ENCODE measurements at places on chromosomes 7 and 10. TPM values are rescaled to one million over a fixed set of nuclear protein-coding genes. Genes with fewer than 3 reads are reported as not detected.

Gene LDB1
- 185 TPM for total RNA-seq

- H3K36me3 ChIP-seq: no peaks in the 10 kb centered on the region
- no peak for DNase-seq
- H3K4me1 ChIP-seq: no peaks in the 10 kb centered on the region
- no peak overlapping the region for H3K4me3 ChIP-seq
Measured at GRCh38 chr7:45500257-45500656, 73.9 kb upstream of the ADCY1 start.

GRCh38 chr7:75796420-75796819 is 17.2 kb downstream of the CCL24 start:
- no peaks in the 10 kb centered on the region for H3K27me3 ChIP-seq
- H3K4me3 ChIP-seq: no peak overlapping the region
- DNase-seq: no peak
- no peak overlapping the region for H3K27ac ChIP-seq

DNA sequence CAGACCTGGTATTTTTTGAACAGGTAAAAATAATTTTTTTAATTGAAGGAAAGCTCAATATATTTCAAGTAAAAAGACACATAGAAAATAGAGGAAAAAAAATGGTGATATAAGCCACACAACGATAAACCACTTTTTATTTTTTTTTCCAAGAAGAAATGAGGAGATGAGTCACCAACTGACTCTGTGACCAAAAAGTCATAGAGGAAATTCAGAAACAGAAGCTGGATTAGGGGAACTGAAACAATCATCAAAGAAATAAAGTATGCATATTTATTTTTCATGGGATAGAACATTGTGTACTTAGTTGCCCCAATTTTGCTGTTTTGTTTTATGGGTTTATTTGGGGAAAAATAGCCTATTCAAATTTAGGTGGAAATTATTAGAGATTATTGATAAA is 176.8 kb upstream of the AGR3 start:
- H3K36me3 ChIP-seq: peaks cover 2% of the 10 kb centered on the region
- no peak overlapping the region for H3K27ac ChIP-seq
- peaks cover 2% of the 10 kb centered on the region for H3K27me3 ChIP-seq
- no peak overlapping the region for H3K4me3 ChIP-seq

- DNase-seq: no peak
- H3K27me3 ChIP-seq: no peaks in the 10 kb centered on the region
- peaks cover 19% of the 10 kb centered on the region for H3K4me1 ChIP-seq
- H3K36me3 ChIP-seq: no peaks in the 10 kb centered on the region
Measured at GRCh38 chr7:126361183-126361582, 891.6 kb downstream of the GRM8 start.

DNA sequence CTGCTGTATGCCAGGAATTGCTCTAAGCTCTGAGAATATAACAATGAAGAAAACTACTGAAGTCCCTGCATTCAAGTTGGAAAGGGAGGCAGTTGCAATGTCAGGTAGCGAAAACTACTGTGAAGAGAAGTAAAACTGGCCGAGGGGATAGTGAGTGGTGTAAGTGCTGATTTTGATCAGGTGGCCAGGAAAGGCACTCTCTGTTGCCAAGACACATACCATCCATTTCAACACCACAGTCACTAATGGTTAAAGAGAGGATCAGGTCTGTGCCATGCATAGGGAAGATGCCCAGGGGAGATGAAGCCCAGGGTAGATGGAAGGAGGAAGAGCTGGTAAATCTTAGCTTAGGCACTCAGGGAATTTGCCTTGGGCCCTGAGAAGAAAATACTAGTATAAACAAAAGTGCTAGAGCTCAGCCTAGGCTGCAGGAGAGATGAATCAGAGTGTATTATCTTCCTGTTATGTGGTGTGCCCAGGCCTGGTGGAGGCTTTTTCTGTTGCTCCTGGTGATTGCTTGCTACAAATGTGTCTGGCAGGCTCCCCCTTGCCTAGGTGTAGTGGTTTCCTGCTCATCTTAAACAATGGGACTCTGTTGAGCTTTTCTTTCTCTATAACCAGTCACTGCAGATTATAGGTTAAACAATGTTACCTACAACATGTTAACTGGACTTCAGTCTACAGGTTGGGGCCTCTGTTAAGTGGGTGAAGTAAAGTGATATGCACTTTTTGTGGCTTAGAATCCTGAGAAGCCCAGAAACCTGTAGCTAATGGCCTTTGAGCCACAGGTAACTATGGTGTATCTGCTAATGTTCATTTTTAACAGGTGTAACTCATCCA is 125.5 kb downstream of the LRRC4 start:
- H3K27ac ChIP-seq: no peak overlapping the region
- H3K4me1 ChIP-seq: peaks cover 15% of the 10 kb centered on the region
- DNase-seq: no peak
- H3K4me3 ChIP-seq: no peak overlapping the region
- H3K36me3 ChIP-seq: no peaks in the 10 kb centered on the region

DNA sequence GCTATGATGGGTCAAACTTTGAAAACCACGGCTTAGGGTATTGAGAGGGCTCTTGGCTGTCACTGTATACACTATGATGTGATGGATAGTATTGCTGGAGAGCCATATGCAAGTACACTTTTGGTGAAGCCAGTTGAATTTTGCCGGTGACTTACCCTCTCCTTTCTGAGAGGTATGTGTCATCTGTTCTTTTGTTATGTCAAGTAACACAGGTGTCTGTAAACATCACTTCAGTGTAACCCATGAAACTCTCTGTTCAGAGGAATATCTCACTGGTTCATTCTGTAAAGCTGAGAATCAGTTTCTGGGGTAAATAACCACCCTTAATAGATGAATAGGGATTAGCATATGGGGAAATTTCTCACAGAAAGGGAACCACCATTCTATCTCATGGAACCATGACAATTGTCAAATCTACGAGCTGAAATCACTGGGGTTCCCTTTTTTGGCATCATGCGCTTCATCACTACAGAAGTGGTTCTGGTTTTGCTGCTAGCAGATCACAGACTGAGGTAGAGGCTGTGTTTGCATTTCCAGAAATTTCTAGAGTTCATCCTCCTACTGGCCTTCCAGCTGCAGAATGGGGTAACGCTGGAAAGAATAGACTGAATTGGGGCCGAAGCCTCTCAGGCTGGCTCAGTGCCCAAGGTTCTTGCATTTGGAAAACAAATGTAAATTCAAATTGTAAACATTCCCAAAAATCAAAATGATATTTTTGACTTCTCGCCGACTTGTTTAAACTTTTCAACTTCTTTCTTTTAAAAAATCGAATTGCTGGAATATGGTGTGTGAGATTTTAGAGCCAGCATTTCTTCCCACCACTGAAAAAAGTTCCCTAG is 83.3 kb upstream of the CREB5 start:
- H3K36me3 ChIP-seq: no peaks in the 10 kb centered on the region
- no peaks in the 10 kb centered on the region for H3K27me3 ChIP-seq
- H3K4me1 ChIP-seq: peaks cover 27% of the 10 kb centered on the region
